ENCODE measurements at places on chromosomes 6 and 20. TPM values are rescaled to one million over a fixed set of nuclear protein-coding genes. Genes with fewer than 3 reads are reported as not detected.

DNA sequence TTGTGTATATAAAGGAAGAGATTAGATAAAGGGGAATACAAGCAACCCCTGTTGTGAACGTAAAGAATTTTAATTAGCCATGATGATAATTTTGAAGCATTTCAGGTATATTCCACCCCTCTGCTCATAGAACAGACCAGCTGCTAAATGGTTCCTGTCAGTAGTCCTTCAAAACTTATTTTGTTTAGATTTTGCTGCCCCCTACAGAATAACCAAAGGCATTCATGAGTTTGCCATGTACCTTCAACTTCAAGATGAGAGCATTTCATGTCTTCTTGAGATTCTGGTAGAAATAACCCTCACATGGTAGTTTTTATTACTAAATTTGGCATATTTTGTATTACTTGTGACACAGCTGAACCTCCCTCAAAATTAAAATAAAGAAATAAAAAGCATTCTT is 1586.7 kb downstream of the HACE1 start:
- DNase-seq: no peak

DNA sequence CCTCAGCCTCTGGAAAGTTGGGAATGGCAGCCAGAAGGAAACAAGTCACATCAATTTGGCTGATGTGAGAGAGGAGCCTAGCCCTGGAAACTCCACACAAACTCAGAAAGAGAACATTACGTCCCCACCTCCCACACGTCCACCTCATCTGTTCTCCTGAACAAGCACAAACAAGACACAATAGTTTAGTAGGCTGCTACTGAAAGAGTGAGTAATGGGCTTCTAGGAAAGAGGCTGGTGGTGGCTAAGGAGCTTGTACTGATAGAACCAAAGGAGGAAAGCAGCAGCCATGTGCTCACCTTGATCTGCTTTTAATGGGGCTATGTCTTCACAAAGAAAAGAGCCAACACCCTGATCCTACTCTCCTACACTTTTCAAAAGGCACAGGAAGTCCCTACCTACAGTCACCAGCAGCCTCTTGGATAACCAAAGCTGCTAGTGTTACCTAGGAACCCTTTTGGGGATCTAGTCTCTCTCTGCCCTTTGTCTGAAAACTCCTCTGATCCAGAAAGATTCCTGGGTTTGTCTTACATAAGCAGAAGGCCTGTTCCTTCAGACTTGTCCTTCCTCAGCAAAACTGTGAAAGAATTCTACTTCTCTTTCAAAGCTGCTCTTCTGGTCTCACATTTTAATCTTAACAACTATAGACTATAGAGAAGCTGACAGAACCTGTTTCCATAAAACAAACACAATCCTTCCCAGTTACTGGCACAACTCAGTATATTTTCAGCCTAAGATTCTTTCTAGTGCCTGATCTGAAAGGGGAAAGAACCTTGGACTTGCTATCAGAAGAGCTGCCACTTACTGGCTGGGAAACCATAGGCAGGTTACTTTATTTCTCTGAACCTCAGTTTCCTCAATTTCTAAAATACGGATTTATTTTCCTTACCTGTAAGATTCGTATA is 3.1 kb downstream of the PLAGL2 start:
- no peak for DNase-seq

TCF21 gene
- polyA plus RNA-seq: not detected

- no peak for DNase-seq
These were observed 20.2 kb upstream of the MICA start for GRCh38 chr6:31383149-31383548.

GRCh38 chr6:143747347-143747842 is 69.6 kb downstream of the PHACTR2 start:
- no peak for DNase-seq

IPCEF1 gene
- not detected for polyA plus RNA-seq

SYNGAP1 gene
- polyA plus RNA-seq: 7.9 TPM

DNA sequence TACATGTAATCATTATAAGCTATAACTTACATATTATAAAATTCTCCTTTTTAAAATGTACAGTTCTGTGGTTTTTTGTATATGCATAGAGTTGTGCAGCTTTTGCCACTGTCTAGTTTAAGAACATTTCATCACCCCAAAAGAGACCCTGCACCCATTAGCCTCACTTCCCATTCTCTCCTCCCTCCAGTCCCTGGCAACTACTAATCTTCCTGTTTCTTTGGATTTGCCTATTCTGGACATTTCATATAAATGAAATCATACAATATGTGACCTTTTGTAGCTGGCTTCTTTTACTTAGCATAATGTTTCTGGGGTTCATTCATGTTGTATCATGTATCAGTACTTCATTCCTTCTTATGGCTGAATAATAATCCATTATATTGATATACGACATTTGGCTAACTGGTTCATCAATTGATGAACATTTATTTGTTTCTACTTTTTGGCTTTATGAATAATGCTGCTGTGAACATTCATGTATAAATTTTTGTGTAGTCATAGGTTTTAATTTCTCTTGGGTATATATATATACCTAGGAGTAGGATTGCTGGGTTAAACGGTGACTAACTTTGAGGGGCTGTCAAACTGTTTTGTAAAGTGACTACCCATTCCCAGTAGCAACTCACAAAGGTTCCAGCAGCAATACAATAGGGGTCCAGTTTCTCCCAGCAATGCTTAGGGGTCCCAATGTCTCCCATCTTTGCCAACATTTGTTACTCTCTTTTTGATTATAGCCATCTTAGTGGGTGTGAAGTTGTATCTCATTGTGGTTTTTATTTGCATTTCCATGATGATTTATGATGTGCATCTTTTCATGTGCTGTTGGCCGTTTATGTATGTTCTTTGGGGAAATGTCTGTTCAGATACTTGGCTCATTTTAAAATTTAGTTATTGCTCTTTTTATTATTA is 10.7 kb downstream of the PTPRA start:
- no peak for DNase-seq

DNA sequence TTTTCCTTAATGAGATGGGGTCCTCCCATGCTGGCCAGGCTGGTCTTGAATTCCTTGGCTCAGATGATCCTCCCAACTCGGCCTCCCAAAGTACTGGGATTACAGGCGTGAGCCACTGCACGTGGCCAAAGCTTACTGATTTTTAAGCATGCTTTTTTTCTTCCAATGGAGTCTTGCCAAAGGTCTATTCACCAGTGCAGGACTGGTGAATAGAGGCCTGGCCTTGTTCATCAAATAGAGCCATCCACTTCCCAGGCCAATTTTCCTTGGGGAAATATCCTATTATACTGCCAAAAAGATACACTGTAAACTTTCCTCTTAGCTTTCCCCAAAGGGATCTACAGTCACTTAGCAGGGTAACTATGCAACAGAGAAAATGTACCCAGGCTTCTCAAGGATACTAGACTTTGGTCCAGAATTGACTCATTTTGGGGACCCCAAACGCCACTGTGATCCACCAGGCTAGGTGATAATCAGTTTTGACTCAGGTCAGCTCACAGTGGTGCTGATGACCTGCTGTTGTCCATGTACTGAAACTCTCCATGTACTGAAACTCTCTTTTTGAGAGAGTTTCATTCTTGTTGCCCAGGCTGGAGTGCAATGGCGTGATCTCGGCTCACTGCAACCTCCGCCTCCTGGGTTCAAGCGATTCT is 91.8 kb downstream of the REPS1 start:
- no peak for DNase-seq

DNA sequence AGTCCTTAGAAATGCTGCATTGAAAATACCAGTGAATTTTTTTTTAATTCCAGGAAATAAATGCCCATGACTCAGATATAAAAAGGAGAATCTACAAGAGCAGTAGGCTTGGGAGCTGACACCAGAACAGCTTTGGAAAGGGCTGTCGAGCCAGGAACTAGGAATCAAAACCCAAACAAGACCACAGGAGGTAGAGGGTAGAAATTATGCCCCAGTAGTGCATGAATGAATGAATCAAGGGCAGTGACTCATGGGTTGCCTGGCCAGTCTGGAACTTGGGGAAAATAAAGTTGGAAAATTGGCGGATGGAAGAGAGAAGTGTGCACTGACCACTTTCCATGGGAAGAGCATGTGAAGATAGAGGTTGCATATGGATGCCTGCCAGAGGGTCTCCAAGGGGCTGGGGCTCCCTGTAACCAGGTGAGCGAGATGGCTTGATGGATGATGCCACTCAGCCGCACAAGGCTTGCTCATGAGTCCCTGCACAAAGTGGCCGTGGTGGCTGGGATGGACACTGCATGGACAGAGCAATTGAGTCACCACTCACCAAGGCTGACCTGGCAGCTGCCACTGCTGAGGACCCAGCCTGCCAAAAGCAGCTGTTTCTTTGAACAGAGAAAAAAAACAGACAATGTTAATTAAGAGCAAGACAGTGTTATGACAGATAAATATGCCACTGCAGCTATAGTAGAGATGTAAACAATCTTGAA is 15.2 kb upstream of the MCCD1 start:
- DNase-seq: no peak

DNA sequence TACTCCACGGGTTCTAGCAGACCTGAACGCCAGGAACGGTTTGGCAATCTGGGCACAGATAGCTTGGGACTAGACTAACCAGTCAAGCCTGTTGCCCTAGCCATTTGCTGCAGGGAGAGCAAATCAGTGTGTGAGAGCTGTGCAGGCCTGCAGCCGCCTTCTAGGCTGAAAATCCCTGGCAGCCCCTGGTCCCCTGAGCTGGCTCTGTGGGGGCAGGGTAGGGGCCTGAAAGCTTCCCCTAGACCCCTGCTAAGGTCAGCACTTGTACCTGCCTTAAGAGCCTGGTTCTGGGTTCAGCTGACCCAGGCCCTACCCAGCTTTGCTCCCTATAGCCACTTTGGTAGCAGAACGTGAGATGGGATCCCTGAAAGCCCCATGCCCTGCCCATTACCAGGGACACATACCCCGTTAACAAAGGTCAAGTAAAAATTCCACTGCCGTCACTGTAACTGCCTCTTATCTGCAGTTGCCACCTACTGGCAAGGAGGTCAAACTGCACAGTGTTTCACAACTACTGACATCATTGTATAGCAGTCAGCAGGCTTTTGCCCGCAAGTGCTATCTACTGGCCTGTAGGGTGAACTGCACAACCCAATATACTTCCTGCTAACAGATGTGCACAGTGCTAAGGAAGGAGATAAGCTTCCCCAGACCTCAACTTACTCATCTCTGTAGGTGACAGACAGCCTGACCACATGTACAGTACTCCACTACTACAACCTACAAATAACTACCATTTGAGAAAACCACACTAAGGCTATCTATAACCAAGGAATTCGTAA is 95.1 kb upstream of the OLIG3 start:
- peak; percentile 15 for DNase-seq

GRCh38 chr20:45935416-45936046 is 1.0 kb downstream of the PCIF1 start:
- DNase-seq: no peak

GRCh38 chr6:90676516-90677300 is 89.8 kb upstream of the MAP3K7 start:
- no peak for DNase-seq

- DNase-seq: no peak
These were observed 176.5 kb downstream of the PHACTR1 start for GRCh38 chr6:12893036-12893435.

- DNase-seq: no peak
These were observed 132.4 kb downstream of the BMP7 start for GRCh38 chr20:57133926-57134650.

- DNase-seq: no peak
These were observed 20.4 kb upstream of the MCM3 start for GRCh38 chr6:52304983-52305390.

OR2J3 gene
- polyA plus RNA-seq: not detected

GRCh38 chr6:144741659-144742058 is 456.5 kb downstream of the UTRN start:
- DNase-seq: no peak

GRCh38 chr20:9160757-9161156 is 91.9 kb downstream of the PLCB4 start:
- no peak for DNase-seq

- peak; percentile 65 for DNase-seq
These were observed 236.3 kb upstream of the ZNF217 start for GRCh38 chr20:53829724-53830521.

- DNase-seq: peak; percentile 35
These were observed at the start of gene SAMD10 for GRCh38 chr20:63979557-63980316. TSS of gene SAMD10 (minus strand) at chr20:63979642. CDS start at chr20:63979467, 175 bp downstream.

DNA sequence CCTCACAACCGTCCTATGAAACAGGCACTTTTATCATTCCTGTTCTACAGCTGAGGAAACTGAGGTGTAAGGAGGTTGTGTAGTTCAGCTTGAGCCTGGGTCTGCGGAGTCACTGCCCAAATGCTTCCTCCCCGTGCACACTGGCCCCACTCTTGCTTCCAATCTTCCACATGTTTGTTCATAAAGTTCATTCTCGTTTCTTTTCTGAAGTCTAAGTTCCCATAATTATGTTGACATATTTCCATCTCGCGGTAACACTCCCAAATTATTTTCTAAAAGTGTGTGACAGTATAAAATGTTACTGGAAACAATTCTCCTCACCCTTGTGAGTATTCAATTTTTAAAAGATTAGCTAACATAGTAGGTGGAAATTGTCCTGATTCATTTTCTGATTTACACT is 106.9 kb downstream of the SLC22A3 start:
- no peak for DNase-seq

DNA sequence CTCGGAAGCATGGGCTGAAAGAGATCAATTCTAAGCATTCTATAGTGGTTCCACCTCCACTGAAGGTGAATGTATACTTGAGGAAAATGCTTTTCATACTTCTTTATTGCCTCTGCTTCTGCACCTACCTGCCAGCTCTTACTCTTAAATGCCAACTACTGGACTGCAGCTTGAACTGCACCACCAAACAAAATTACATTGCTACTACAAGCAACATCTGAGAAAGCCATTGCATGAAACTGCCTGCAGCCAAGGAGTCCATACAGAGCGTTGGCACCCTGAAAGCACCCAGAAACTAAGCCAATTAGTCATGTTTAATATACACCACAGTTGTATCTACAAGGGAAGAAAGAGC is 440.9 kb downstream of the BTBD3 start:
- DNase-seq: no peak

DNA sequence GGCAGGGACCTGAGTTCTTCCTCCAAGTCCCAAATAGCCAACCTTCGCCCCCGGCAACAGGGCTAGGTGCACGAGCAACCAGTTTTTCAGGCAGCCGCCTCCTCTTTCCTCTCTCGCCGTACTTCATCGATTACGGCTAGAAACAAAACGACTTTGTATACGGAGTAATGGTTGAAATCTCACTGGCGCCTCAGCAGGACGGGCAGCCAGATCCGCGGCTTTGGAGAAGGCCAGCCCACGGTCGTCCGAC is 333 bp upstream of the SMIM13 start:
- DNase-seq: no peak

GRCh38 chr6:157558487-157559200 is 177.7 kb downstream of the ZDHHC14 start:
- no peak for DNase-seq
